Stimulated activated CD4-positive, alpha-beta T cell treated with anti-CD3 and anti-CD28 coated beads, Interleukin-2, amount 100 ng/mL, for 48 hours (primary cell): ENCODE measurements at places on chromosomes 4 and X.

GRCh38 chrX:17552044-17552650 is 177.1 kb downstream of the NHS start:
- DNase-seq, result no peak

- peak; percentile 3 for DNase-seq
These were observed 34.7 kb downstream of the P2RY10 start for GRCh38 chrX:78979789-78980464.

GRCh38 chrX:129779747-129780146 is at the start of gene SASH3:
SASH3 (plus strand) TSS chrX:129779949; CDS start chrX:129780098, 149 bp downstream.
- DNase-seq, result no peak

- no peak for DNase-seq
These were observed 292.1 kb downstream of the GASK1B start for GRCh38 chr4:157880761-157881160.

DNA sequence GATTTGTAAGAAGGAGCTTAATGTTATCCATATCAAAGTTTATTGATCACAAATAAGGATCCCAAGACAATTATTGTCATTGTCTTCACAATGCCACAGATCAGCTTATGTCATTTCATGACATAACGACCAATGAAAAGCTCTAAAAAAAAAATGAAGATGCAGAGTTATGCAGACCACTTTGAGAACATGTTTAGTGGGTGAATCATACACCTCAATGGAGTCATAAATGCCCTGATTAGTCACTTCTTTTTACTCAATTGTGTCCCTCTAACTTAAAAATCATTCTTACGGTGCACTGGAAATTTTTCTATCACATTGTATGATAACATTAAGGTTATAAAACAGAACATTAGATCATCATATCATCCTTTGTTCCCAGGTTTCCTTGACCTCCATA is 87.6 kb upstream of the GABRG1 start:
- no peak for DNase-seq

- DNase-seq, result no peak
These were observed 72.9 kb upstream of the GYPA start for GRCh38 chr4:144213371-144213770.

DNA sequence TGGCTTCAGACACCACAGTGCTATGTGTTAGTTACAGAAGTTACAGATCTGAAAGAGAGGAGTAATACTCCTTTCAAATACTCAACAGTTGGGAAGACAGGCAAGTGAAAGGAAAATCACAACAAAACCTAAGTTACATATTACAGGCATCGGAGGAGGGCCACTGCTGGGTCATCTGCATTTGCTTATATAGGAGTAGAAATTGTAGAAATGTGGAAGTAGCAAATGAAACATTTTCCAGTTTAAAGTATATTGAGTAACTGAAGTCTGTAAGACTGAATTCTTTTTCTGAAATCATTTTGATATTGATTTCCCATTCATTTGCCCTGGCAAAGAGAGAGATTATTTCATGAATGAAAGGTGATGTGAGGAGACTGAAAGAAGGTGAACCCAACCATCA is 201.7 kb downstream of the SPRY1 start:
- no peak for DNase-seq

DNA sequence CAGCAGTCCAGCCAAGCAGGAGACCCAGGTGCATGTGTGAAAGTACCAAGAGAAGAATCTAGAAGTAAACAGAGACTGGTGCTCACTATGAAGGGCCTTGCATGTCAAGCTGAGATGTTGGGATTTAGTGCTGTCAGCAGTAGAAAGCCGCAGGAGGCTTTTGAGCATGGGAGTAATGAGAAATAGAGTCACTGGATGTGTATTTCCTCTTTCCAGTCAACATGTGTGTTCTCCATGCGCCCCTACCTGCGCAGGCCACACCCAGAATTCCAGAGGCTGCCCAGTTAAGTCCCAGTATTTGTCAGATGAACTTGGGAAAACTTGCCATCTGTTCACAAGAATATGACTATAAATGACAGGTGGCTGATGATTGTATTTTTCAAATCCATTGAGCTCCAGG is 4.5 kb upstream of the MAMLD1 start:
- DNase-seq, result no peak

DNA sequence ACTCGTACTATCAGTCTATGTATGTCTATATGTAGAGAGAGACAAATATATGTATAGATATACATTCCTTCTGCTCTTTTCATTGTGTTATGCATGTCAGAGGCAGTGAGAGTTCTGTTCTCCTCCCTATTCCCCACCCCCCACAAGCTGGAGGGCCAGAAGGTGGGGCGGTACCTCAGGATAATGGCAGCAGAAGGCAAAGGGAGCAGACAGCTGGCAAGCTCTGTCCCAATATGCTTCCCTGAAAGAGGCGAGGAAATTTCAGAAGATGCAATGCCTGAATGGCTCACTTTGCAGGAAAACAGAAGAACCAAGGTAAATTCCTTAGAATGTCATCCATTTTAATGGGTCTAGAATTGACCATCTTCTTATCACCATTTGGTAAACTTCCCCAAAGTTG is 114.4 kb downstream of the NAA11 start:
- no peak for DNase-seq

GRCh38 chr4:337932-338758 is 531 bp downstream of the ZNF141 start:
- DNase-seq, result peak; percentile 50

DNA sequence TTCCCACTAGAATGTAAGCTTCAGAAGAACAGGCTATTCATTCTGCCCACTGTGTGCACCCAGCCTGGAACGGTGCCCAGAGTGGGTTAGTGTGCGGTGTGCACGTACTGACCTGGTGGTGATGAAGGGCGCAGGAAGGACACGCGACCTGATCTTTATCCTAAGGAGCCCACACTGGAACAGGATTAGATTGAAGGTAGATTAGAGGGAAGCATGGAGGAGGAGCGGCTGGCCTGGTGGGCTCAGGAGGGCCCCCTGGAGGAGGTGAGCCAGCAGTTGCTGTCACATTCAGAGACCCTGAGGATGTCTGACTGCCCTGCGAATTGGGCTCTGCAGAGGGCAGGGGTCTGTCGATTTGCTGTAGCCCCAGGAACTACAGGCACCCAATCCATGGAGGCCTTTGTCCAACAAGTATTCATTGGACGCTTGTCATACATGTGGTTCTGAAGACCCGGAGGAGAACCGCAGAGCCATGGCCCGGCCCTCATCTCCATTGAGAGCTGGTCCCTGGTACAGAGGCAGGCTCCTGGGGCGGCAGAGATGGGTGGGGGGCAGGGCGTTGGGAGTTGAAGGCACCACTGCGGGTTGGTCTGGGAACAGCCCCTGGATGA is 73.2 kb downstream of the HTRA3 start:
- no peak for DNase-seq

GRCh38 chr4:141571793-141572192 is 64.6 kb upstream of the IL15 start:
- DNase-seq, result no peak

- no peak for DNase-seq
These were observed 90.3 kb upstream of the TMEM150C start for GRCh38 chr4:82652062-82652461.

GRCh38 chr4:79178760-79179159 is 147.1 kb downstream of the NAA11 start:
- DNase-seq, result no peak
